Activated naive CD4-positive, alpha-beta T cell treated with anti-CD3 and anti-CD28 coated beads, Interleukin-2, amount 10 ng/mL, durations not matched to agents 7 days and 5 days (primary cell): ENCODE measurements at places on chromosomes 3 and 15.

GRCh38 chr3:155646128-155646527 lies 98.7 kb downstream of the PLCH1 start:
- DNase-seq, result no peak

- no peak for DNase-seq
These were observed 16.9 kb upstream of the NXPE3 start for GRCh38 chr3:101762041-101762646.

DNA sequence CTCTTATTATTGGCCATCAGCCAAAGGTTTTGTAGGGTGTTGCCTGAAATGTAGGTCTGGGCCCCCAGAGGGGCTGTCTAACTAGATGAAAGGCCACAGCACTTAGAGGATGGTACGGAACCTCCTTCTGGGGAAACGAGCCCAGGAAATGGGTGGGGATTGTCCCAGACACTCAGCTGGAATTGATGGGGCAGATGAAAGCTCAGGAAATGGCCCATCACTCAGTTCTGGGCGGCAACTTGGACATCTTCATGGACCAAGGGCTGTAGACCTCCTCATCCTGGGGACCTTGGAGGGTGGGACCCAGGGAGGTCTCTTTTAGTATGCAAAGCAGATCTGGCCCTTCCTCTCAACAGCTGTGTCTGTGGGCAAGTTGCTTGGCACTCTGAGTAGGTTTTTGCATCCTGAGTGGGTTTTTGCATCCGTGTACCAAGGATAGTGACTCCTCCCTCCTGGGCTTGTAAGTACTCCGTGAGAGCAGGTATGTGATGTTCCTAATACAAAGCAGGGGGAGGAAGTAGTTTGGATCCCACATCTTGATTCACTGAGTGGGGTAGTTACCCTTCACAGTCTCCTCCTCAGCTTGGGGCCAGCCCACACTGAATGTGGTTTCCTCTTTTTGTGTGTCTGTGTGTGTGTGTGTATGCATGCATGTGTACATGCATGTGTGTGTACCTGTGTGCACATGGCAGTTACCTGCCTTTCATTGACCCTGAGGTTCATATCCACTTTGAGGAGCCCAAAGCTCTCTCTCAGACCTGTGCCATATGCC lies 292.0 kb downstream of the RPLP1 start:
- DNase-seq, result no peak

DNA sequence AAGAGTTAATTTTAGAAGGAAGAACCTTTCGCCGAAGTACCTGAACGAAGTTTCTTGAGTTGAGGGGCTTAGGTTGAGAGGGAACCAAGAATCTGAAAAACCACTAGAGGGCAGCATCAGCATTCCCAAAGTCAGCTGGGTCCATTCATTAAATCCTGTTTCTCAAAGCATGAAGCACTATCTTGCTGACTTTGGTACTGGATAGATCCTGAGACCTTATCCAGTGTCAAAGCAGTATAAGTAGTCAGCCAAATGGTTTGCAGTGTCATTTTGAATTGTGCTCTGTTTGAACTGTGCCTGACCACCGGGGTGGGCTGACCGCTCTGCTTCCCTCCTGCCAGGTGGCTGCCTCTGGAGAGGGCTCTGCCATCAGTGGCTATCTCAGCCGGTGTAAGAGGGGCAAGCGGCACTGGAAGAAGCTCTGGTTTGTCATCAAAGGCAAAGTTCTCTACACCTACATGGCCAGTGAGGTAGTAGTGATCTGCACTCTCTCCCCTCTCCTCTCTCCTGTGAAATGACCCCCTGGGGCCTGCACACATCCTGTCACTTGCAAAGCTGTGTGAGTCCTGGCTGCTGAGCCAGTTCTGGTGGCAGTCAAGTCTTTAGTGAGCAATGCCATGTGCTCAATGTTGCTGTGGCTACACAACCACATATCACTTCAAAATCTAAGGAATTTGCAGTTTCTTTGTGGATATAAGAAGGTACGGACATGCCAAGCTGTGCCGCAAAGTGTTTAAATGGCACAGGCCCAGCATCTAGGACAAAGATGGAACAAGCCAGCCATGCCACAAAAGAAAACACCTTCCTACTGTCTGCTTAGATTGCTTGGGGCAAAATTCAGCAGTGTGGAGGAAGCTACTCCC lies 21.4 kb upstream of the NR2C2 start:
- peak; percentile 47 for DNase-seq

DNA sequence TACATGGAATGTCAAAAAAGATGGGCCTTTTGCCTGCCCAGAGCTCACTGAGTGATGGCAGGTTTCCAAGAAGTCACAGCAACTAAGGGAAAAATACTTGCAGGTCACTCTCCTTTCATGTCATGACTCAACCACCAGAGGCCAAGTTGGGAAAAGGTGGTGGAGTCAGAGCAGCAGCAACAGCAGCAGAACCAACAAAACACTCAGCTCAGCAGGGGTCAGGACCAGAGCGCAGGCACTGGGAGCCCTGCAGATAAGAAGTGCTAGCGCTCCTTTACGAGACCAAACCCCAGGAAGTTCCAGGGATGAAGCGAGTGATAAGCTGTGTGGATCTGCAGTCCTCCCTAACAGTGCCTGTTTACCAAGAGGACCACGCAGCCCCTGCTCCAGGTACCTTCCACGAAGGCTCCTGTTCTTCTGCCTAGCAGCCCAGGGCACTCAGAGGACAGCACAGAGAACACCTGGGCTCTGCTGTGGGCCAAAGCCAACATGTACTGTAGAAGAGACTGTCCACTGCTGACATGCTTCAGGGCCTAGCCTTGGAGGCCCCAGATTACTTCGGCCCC lies 26.0 kb downstream of the POC1A start:
- DNase-seq, result no peak

DNA sequence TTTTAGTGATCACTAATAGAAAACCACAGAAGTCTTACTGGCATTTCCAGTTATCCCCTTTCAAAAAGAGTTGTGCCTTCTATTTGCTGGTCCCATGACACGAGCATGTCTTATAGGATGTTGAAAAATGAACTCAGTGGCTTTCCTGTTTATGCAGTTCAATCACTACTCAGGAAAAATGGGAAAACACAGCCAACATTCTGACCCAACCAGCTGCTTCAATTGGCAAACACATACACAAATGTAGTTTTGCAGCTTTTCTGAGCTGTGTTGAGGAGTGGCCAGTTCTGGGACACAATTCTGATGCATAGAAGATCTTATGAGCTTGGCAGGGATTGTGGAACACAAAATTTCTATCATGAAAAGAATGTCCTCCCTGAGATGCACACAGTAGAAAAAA lies 40.3 kb downstream of the FSTL1 start:
- no peak for DNase-seq

- DNase-seq, result no peak
These were observed 112.5 kb downstream of the RAP2B start for GRCh38 chr3:153274561-153274960.

DNA sequence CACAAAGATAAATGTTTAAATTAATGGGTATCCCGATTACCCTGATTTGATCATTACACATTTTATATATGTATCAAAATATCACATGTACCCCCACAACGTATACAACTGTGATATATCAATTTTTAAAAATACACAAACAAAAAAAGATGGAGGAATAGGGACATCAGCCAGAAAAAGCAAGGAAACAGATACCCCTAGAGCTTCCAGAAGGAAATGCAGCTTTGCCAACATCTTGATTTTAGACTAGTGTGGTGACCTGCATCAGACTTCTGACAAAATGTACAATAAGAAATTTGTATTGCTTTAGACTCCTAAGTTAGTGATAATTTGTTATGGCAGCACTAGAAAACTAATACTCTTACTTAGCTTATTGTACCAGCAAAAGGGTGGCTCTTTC lies 483.8 kb downstream of the TUSC7 start:
- no peak for DNase-seq

- DNase-seq, result no peak
These were observed 11.7 kb upstream of the P3H2 start for GRCh38 chr3:190132371-190132770.

GRCh38 chr3:108513961-108514360 lies 3.6 kb upstream of the MYH15 start:
- no peak for DNase-seq

GRCh38 chr3:98780343-98780742 lies 17.2 kb downstream of the ST3GAL6 start:
- DNase-seq, result no peak

GRCh38 chr15:101135532-101136166 lies 116.2 kb downstream of the CHSY1 start:
- DNase-seq, result no peak

DNA sequence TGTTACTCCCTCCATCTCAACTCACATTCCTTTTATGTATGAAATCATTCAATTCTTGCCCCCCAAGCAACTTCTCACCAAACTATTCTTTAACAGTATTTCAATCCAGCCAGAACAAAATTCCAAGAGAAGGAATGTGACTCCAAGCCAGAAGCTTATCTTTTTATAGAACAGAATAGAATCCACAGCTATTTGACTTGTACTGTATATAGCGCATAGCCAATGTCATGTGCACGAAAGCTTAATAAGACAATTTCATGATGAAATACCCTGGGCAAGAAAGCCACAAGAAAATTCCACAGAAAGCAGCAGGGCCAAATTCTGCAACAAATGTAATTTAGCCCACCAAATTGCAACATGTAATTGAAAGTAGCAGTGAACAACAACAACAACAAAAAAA lies 127.6 kb upstream of the UBE2E2 start:
- DNase-seq, result no peak

DNA sequence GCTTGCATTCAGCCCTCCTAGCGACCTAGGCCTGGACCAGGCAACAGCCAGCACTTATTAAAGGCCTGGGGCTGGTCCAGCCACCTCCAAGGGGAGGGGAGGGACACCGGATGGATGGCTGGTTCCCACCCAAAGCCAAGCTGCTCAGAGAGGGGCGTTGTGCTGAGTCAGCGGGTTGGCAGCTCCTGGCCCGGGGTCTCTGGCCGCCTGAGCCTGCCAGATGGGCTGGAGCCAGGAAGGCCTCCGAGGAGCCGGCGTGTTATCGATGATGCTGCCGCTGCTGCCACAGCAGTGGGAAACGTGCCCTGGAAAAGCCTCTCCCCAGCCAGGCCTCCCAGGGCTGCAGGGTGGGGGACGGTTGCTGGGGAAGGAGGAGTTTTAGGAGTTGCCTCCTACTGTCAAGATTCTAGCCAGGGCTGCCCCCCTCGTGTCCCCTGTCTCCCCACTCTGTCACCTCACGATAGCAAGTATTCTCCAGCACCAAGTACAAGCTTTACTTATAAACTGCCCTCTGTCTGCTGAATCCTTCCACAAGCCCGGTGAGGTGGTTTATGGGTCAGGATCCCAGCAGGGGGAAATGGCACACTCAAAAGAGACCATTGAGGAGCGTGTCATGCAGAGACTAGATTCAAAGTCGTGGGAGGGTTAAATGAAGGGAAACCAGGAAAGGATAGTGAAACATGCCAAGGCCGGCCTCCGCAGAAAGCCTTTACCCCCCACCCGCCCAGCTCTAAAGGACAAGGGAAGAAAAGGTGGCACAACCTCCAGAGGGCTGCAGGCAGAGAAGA lies 43.2 kb upstream of the TSEN2 start:
- no peak for DNase-seq

DNA sequence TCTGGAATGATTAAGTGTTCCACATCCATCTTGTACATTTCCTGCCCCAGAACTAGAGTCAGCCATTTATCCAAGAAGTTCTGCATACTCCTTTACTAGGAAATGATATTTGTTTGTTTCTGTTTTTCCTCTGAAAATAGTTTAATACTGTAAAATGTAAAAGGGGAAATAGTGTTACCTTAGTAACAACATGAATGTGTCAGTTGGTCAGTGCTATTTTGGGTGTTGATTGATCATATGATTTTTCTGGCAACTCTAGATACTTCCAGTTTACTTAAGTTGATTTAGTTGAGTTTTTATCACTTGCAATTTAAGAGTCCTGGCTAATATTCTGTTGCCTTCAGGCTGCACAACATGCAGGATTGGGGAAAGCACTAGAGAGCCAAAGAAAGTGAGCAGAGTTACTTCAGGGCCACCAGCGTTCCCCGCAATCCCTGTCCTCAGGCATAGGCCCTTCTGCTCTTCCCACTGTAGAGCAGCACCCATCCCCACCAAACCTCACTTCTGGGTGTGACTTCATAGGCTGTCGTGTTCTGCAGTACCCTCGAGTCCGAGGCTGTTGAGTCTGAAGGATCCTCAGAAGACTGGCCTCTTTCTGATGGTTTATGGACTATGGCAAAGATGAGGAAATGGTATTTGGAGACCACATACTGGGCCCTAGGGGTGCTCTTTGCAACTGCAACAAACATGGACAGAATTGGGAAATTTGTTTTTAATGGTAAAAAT lies 69.0 kb downstream of the CHD2 start:
- DNase-seq, result no peak

DNA sequence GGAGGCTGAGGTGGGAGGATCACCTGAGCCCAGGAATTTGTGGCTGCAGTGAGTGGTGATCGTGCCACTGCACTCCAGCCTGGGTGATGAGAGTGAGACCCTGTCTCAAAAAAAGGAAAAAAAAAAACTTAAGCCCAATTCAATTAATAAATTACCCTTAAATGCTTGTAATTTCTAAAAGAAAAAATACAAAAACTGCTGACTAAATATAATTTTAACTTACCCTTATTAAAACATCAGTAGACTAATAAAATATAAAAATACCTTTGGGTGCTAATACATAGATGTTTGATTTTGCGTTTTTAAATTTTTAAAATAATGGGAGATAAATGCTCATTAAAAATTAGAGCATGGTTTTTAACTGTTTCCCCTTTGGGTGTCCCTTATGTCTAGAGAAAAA lies 17.5 kb upstream of the SLC25A26 start:
- no peak for DNase-seq

DNA sequence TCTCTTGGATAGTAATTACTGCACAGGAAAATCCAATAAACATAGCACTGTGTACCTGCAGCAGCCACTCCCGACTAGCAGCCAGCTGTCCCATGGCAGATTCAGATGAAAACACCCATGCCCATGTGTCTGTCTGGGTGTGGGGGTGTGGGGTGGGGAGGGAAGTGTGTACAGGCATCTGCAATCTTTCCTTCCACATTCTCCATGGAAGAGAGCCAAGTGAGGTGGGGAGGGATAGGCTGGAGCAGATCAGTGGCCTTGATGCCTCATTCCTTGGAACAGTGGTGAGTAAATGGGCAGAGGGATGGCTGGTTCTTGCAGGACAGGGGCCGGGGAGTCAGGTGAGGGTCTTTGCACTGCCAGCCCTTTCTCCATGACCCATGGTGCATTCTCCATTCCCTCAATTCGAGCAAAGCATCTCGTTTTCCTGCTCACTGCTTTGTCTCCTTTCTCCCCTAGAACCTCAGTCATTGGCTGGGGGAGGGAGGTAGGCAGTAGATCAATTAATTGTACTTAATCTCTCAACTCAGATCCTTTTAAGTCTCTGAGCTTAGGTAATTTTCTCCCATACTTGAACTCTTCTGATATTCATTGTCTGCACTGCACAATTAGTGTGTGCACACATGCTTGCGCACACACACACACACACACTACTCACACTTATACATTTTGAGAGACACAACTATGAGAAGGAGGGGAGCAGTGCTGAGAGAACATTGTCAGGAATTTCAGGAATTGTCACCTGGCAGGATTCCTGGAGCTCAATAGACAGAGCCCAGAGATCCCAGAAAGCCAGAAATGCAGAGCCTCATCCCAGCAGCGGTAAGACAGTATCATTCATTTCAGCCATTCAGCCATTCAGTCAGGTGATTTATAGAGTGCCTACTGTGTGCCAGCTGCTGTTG lies 31.9 kb downstream of the PDIA5 start:
- DNase-seq, result no peak
